ENCODE measurements at places on chromosomes 12 and 14.

- DNase-seq, result no peak
Measured at GRCh38 chr12:104651811-104652210, 195.1 kb downstream of the CHST11 start.

GRCh38 chr14:36508418-36509068 lies 11.5 kb downstream of the NKX2-1 start:
- no peak for DNase-seq

- no peak for DNase-seq
Measured at GRCh38 chr14:60274448-60274847, 25.4 kb downstream of the PPM1A start.

- DNase-seq, result no peak
Measured at GRCh38 chr12:54016478-54016964, 7.7 kb downstream of the HOXC8 start.

- DNase-seq, result no peak
Measured at GRCh38 chr14:90654831-90655276, 161.4 kb downstream of the TTC7B start.

GRCh38 chr12:115097416-115097815 lies 413.4 kb upstream of the TBX3 start:
- no peak for DNase-seq

- no peak for DNase-seq
Measured at GRCh38 chr12:106647793-106648514, 65.2 kb downstream of the RFX4 start.
